ENCODE measurements at places on chromosomes 11 and 22.

DNA sequence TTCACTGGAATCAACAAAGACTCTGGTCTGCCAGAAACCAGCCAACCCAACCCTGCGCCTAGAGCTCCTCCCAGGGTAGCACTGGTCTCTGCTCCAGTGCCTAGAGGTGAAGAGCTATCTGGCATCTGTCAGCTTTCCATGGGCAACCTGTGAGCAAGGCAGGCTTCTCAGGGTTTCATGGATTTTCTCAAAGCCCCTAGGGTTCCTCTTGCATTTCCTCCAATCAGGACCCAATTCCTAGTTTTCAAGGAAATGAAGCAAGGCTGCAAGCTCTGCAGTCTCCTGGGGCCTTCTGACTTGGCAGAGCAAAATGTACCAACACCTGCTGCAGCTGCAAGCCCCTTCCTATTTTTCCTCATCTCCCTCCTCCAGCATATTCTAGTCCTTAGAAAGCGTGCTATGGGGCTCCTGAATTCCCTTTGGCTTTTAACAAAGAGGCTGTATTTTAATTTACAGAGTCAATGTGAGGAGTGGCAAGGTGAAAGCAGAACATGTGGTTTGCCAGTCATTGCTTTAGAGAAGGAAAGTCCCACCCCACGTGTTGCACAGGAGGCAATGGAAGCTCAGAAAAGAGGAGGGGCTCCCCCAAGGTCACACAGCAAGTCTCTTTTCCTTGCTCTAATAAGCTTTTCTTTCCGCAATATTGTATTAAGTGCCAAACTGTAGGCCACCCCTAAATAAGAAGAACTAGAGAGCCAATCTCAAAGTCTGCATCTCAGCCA, 33.0 kb upstream of the RIC3 start:
- no peak for DNase-seq

GRCh38 chr11:81203876-81204275, 1529.8 kb downstream of the FAM181B start:
- no peak for DNase-seq

DNA sequence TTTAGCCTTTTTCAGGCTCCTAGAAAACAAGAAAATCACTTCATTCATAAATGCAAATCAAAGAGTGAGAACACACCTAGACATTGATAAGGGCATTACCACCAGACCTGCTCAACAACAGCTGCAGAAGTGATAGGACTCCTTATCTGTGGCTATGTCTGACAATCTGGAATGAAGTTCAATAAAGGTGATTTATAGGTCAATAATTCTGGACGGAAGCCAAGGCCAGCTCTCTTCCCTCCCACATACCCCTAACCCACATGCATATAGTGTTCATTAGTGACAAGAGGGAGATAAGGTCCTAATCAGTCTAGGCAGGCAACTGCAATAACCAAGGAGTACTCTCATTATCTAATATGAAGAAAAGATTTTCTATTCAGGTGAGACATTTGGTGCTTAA, 111.3 kb downstream of the ETS1 start:
- DNase-seq, result no peak

DNA sequence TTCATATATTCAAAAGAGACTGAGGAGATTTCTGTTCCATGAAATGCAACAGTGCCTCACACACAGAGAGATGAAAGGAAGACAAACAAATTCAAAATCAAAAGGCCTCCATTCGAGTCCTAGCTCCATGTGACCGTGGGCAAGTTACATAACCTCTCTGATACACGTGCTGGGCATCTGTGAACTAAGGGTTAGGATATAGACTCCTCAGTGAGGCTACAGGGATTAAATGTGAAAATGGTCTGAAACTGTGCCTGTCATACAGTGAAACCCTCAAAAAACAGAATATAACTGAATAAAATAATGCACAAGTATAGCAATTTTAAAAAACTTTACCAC, 111.8 kb upstream of the MTMR2 start:
- no peak for DNase-seq

DNA sequence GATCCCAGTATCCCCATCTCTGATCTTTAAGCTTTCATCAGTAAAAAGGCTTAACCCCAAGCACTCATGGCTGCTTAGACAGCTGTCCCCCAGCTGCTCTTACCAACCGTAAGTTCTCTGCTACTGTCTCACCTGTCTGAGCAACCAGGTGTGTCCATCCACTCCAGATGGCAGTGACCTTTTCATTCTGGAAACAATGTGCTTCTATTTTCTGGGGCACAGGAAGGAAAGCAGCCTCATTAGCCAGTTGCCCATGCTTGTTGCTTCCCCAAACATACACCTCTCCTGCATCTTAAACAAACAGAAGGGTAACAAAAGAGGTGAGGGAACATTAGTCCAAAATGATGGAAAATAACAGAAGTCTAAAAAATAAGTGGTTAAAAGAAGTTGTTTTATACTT, 24.4 kb downstream of the SERGEF start:
- no peak for DNase-seq

DNA sequence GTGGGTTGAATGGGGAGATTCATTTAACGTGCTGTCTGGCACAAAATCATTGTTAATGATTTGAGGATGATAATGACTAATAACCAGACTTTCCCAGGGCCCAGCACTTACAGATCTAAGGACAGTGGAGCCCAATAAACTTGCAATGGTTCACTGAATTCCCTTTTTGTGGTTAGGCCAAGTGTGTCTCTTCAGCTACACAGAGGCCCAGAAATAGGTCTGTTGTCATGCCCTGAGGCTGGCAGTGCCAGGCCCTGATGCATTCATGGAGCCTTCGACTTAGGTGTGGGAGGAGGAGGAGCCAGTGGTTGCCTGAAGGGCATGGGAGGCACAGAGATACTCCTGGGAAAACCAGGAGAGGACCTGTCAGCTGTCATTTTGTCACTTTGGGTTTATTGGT, 56.1 kb downstream of the KIAA1671 start:
- no peak for DNase-seq

GRCh38 chr22:29772170-29772641, 5.0 kb downstream of the UQCR10 start:
- DNase-seq, result no peak

GRCh38 chr11:117621226-117621625, 175.8 kb downstream of the DSCAML1 start:
- no peak for DNase-seq

- no peak for DNase-seq
These were observed 1.6 kb downstream of the CD59 start for GRCh38 chr11:33734441-33735270.

GRCh38 chr22:24090581-24090980, 79.5 kb downstream of the CABIN1 start:
- DNase-seq, result no peak

- no peak for DNase-seq
These were observed 12.3 kb downstream of the MS4A6A start for GRCh38 chr11:60170566-60170965.

- no peak for DNase-seq
These were observed 90.0 kb downstream of the BDNF start for GRCh38 chr11:27610280-27610679.

- no peak for DNase-seq
These were observed 53.5 kb upstream of the EIF3M start for GRCh38 chr11:32529994-32530588.

DNA sequence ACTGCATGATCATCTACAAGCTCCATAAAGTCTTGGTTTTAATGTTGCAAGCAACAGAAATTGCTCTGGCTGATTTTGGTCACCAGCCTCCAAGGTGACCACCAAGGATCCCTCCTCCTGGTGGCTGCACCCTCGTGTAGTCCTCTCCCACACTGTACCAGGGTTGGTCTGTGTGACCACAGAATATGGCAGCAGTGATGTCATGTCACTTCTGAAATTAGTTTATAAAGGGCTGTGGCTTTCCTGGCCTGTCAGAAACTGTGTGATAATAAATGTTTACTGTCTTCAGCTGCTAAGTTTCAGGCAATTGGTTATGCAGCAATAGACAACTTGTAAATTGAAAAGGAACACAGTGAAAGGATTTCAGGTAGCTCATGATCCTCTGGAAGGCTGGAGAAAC, 5.3 kb upstream of the PRDM11 start:
- no peak for DNase-seq

- no peak for DNase-seq
These were observed 18.4 kb downstream of the PSMD13 start for GRCh38 chr11:255176-255575.

- DNase-seq, result peak; percentile 87
These were observed 69.1 kb downstream of the NAT10 start for GRCh38 chr11:34174412-34175041.

DNA sequence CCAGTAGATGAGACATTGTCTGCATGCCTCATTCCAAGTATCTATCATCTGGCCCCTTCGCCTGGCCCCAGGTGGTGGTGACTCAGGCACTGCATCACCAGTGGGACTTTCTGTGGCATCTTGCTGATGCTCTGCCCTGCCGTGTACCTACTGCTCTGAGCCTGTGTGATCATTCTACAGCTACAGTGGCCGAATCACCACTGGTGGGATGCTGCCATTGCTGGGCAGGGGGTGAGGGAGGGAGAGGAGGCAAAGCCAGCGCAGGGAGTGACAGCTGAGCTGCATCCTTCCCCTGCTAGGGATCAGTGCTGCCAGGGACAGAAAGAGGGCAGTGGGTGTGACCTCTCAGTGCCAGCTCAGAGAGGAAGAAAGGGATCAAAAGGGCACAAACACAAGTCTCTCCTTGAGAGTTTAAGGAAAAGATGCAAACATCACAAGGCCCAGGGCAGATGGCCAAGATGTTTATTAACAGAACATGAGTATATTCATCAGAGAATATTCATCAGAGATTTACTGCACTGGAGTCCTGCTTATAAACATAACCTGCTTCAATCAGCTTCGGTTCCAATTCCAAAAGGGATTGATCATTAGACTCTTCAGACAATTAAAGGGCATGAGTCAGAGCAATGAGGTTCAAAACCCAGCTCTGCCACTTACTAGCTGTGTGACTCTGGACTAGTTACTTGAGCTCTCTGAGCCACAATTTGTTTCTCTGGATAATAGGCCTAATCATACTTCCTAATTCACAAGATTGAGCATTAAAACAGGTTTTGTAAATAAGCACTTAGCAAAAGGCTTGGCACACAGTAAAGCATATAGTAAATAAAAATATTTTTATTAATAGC, 109.8 kb downstream of the NAT10 start:
- DNase-seq, result peak; percentile 61

- DNase-seq, result no peak
These were observed 51.0 kb downstream of the ALX4 start for GRCh38 chr11:44258839-44259420.

DNA sequence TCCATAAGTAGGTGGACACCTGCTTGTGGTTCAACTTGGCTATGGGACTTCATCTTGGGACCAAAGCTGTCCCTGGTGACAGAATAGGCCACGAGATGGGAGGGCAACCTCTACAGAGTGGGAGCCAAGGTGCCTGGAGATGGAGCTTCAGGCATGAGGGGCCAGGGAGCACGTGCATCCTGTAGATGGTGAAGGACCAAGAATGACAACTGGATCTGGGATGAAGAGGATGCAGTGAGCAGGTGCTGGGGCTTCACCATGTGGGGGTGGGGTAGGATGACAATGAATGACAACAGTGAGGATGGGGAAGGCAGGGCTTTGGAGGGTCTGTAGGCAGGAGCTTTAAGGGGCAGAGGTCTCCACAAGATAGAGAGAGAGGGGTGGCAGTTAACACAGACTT, 372.0 kb upstream of the B3GAT1 start:
- no peak for DNase-seq

GRCh38 chr11:7614656-7615055, 58.6 kb downstream of the CYB5R2 start:
- no peak for DNase-seq

Measured in activated CD8-positive, alpha-beta memory T cell treated with anti-CD3 and anti-CD28 coated beads, Interleukin-2, amount 50 U/mL, for 4 hours (primary cell).